Right atrium auricular region (tissue), 2 donors: ENCODE measurements at places on chromosomes 12 and 14. TPM values are rescaled to one million over a fixed set of nuclear protein-coding genes. Genes with fewer than 3 reads are reported as not detected.

- no peak for DNase-seq
Measured at GRCh38 chr12:6888360-6888759, 15.3 kb upstream of the SPSB2 start.

Gene MED6
- 17.9 TPM for total RNA-seq

Gene CNPY2
- total RNA-seq: 37.0 TPM

DNA sequence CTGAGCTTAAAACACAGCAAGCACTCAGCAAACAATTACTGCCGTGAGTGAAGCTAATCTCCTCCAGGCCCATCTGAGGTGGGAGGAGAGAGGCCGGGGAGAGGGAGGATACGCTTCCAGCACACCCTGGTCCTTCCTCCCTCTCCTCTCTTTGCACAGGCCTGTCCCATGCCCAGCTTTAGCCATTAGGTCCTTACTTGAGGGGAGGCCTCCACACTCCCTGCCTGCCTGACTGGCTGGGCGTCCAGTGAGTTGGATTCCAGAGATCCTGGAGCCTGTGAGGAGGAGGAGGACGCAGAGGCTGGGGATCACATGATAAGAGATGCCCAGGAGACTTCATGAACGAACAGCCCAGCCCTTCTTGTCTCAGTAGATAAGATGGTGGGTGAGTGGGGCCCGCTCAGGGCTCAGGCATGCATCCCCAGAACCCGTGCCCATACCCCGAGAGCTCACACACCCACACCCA, 65.1 kb upstream of the NCOR2 start:
- no peak for DNase-seq

GRCh38 chr12:101459642-101460346, 15.3 kb upstream of the SPIC start:
- no peak for DNase-seq
